LoVo (cell line): ENCODE measurements at places on chromosomes 3 and 15.

DNA sequence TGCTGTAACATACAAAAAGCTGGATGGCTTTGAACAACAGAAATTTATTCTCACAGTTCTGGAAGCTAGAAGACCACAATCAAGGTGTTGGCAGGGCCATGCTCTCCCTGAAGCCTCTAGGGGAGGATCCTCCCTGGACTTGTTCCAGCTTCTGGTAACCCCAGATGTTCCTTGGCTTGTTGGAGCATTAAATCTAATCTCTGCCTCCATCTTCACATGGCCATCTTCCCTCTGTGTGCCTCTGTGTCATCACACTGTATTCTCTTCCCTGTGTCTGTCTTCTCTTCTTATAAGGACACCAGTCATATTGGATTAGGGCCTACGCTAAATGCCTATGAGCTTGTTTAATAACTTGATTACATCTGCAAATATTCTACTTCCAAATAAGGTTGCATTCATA is 109.5 kb downstream of the STAG1 start:
- no peak for DNase-seq

DNA sequence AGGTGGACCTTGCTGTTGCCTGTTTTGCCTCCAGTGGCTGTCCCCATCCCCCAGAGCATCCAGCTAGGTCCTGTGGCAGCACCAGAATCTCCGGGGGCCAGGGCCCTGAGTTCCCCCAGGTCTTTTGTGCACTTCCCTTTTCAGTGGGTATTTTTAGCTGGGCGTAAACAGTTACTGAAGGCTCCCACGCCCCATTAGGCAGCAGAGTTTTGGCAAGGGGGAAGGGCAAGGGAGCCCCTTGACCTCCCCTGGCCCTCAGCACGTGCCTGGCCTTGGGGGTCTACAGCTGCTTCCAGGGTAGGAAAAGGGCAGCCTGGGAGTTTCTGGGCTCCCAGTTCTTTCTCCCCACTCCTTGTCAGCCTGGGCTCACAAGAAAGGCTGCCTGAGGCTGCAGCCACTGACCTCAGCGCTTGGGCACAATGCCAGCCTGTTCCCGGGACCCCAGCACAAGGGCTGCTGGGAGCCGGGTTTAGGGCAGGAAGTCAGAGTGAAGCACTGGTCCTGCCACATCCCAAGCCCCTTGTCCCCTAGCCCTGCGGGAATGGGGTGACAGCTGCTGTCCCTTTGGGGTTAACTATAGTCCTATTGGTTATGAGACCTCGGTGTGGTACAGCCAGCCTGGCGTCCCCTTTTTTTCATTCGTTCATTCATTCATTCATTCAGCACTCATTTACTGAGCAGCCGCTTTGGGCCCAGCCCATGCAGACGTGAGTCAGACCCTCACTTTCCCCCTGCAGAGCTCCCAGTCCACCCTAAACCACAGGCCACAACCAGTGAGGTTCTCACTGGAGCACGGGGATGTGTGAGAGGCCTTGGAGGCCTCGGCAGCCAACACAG is 8.4 kb downstream of the CSK start:
- DNase-seq = no peak

- no peak for DNase-seq
Measured at GRCh38 chr3:16329826-16330129, 64.8 kb downstream of the OXNAD1 start.

GRCh38 chr3:196194542-196194915 is 16.7 kb downstream of the ZDHHC19 start:
- DNase-seq = no peak

DNA sequence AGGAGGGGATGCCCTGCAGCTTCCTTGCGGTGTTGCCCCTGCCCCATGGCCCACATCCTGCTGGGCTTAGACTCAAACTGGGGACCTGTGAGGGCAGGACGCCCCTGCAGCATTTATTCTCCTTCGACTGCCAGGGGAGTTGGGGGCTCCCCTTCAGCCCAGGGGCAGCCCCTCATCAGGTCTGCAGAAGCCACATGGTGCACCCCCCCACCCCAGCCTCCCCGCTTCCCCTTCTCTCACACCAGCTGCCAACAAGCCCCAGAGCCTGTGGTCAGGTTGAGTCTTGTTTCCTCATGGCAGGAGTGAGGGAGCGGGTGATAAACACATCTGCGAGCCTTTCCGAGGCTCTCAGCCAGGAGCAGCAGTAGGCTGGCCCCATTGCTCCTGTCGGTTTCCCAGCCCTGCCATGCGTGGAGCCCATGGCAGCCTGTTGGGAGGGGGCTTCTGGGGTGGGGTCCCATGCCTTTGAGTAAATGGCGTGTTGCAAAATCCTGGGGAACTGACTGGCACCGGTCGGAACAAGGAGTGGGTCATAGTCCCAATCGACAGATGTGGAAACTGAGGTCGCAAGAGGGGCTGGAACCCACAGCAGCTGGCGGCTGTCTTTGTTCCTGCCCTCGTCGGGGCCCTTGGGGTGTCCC is 27.8 kb downstream of the WNT7A start:
- no peak for DNase-seq

DNA sequence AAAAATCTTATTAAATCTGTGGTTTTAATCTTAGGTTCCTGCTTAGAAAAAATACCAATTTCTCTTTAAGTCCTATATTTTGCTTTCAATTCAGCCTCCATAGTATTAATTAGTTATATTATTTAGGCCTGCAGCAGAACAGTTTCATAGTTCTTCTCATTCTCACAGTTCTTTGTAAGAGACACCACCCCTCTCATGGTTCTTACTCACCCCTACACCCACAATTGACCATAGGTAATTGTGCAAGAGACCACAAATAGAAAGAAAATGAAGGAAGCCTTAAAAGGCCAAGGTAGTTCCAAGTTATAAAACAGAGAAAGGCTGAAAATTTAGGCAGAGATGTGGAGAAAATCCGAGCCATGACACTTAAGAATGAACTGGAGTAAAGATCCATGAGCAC is 415.3 kb downstream of the TIGIT start:
- no peak for DNase-seq
